CD4-positive, alpha-beta T cell treated with Interleukin-17A for 1 hour (primary cell): ENCODE measurements at places on chromosomes 13 and 19.

- no peak for DNase-seq
Observed at GRCh38 chr13:97116754-97117153, 105.4 kb upstream of the MBNL2 start.

DNA sequence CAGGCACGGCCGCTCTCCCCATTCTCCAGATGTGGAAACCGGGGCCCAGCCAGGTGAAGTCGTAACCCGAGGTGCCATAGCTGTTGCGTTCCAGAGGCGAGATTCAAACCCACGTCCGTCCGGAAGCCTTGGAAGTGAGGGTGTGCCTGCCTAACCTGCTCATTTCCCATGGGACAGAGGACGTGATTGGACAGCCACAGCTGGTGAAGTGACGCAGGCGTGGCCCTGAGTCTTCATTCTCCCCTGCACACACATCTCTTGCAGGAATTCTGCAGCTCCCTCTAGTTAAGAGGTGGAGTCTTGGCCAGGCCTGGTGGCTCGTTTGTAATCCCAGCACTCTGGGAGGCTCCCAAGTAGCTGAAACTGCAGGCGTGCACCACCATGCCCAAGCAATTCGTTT, 16.8 kb downstream of the MEIS3 start:
- no peak for DNase-seq

DNA sequence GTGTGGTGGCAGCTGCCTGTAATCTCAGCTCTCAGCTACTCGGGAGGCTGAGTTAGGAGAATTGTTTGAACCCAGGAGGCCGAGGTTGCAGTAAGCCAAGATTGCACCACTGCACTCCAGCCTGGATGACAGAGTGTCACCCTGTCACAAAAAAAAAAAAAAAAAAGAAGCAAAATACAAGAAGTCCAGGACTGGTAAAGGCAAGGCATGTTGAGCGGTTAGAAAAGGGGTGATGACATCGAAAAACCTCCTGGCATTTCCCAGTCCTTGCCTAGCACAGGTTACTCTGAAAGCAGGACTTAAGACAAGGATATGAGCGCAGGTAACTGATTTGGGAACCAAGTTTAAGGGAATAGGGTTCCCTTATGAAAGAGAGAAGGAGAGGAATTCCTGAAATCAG, 2.5 kb upstream of the LILRB4 start:
- DNase-seq = no peak

DNA sequence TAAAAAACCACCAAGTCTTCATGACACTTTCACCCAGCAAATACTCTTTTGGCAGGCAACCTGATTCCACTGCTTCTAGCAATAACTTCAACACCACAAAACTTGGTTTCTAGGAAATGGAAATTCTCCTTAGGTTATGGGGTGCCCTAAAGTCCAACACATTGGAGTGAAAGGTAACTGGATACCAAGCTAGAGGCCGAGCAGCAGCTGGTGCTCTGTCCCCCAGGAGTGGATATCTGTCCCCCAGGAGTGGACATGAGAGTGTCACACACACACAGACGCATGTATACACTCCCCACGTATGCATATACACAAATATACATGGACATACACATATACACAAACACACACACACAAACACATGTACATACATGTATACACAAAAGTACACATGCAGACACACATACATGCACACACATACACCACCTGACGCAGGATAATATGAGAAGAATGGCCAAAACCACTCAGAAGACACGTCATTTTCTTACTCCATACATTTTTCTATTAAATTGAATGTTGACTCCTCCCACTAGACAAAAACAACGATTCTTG, 50.8 kb downstream of the RFX2 start:
- no peak for DNase-seq

GRCh38 chr19:49637821-49638738, 1.9 kb downstream of the RRAS start:
- no peak for DNase-seq
